ENCODE measurements at places on chromosomes 3 and 15.

GRCh38 chr15:36951731-36952247 is 148.6 kb downstream of the MEIS2 start:
- DNase-seq, result peak; percentile 17

DNA sequence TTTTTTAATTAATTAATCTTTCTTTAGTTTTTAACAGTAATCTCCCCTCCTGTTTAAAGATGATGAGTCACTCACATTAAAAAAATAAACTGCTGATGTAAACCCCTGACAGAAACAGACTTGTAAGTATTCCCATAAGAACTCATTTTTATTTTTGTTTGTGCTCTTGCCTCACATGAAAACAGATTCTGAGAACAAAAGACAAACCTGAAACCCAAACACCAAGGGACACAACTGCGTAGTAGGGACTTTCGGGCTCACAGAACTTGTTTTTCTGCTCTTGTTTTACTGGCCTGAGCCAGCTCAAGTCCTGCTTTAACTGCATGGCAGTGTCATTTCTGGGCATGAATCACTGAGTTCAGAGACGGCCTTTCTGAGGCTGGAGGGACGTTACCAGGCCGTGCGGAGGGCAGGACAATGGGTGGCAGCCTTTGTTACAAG is 600.8 kb downstream of the FOXP1 start:
- DNase-seq, result peak; percentile 67

DNA sequence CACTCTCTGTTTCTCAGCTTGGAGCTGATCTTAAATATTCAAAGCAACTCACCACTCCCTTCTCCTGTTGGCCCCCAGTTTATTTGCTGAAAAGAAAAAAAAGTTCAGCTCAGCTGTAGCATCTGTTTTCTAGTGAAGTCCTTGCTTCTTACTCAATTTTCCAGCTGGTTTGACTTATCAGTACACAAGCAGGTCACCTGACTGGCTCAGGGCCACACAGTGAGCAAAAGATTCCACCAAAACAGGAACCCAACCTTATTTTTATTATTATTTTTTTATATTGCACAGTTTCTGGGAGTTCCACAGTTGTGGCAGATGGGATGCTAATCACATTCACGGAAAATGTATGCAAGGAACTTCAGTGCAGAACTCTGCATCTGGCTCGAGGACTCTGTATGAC is 390.7 kb upstream of the RGMA start:
- DNase-seq, result no peak

DNA sequence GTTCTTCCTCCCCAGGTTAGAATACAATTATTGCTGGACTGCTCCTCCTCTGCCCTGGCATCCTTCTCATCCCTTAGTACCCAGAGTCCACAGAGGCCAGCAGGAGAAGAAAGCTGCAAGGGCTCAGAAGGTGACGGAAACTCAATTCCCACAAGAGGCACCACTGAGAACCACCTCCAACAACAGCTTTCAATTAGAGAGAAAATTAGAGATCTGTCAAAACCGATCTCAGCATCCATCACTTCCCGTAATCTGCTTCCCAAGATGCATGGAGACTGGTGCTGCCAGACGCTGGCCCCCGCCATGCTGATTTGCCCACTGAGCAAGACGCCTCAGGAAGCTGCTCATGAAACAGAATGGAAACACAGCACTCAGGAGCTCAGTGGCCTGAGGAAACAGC is 135.0 kb upstream of the PRICKLE2 start:
- no peak for DNase-seq

- no peak for DNase-seq
Observed at GRCh38 chr3:124227150-124227630, 235.3 kb upstream of the ROPN1 start.

- no peak for DNase-seq
Observed at GRCh38 chr15:50593761-50594160, 47.3 kb upstream of the USP50 start.

GRCh38 chr3:54832876-54833275 is 95.0 kb downstream of the LRTM1 start:
- no peak for DNase-seq

DNA sequence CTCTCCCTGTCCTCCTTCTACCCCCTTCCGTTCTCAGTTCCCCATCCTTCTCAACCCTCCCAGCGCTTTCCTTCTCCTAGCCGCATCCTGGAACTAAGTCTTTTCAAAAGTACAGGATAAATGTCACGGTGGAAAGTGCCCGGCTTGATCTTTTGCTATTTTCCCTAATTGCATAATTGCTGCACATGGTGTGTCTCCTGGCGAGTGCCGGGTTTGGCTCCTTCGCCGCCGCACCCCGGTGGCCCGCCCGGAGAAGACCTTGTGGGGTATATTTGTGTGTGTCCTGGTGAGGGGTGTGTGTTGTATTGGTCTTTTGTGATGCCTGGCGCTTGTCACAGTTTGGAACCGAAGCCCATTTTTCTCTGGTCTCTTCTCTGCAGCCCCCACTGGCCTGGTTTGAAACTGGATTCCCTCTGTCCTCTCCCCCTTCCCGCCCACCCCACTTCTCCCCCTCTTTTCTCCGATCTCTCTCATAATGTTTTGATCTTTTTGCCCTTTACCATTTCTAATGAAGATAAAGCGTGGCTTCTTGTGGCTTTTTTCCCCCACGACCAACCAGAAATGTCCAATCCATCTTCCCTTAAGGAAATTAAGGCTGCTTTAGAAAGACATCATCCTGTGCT is 692 bp downstream of the UBE2E2 start:
- no peak for DNase-seq

DNA sequence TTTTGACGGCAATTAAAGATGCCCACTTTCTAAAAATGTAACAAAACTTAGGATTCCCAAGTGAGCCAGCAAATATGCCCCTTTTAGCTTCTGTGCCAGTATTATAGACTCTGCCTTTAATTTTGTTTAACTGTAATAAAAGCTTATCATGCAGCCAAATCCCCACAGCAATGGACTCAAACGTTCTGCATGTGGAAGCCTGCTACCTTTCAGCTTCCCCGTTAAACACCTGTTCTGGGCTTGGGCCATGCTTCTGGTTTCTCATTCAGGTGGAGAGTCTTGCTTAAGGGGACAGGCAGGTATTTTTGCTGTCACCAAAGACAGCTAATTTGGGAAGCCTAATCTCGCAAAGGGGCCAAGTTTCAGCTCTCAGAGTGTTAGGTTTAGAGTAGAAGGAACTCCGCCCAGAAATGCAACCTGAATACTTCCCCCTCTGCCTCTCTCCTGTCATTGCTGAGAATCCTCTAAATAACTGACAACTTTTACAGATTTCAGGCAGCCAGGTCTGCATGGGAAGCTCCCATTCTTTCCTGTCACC is 399.4 kb upstream of the ATP11B start:
- no peak for DNase-seq

DNA sequence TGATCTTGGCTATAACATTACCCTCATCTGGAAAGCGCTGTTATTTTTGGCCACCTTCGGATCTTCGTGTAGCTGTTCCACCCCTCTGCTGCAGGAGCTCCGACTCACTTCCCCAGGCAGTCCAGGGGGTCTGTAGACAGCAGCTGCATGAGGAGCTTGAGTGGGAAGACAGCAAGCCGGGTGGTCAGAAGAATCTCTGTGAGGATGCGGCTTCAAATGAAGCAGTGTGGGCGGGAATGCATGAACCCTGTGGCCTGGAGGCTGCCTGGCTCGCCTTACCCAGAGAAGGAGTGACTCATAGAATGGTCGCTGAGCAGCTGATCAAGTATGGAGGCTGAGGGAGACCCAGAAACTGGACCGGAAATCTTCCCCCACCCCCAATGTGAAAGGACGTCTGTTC is 45.2 kb upstream of the NR2F2 start:
- peak; percentile 13 for DNase-seq

DNA sequence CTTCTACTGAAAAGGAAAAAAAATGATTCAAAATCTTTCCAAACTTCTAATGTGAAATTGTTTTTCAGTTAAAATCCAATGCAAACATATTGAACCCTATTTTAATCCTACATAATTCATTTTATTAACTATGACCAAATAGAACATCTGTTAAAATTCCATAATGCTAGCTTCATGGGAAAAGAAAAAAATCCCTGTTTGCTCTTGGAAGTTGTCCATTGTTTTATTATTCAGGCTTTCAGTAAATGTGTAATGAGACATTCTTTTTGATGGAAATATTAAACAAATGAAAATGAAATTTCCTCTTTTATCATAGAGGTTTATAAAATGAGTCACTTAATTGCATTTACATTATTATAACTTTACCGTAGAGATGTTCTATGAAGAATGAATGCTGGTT is 49.5 kb downstream of the SLC25A26 start:
- DNase-seq, result no peak

- DNase-seq, result no peak
Observed at GRCh38 chr3:172530566-172530965, 7.3 kb upstream of the TNFSF10 start.

GRCh38 chr3:118480101-118480860 is 554.4 kb downstream of the IGSF11 start:
- no peak for DNase-seq

- DNase-seq, result no peak
Observed at GRCh38 chr15:78394981-78395616, 42.9 kb upstream of the IREB2 start.

- DNase-seq, result no peak
Observed at GRCh38 chr3:165439765-165440164, 243.6 kb upstream of the SLITRK3 start.

- DNase-seq, result no peak
Observed at GRCh38 chr3:50652709-50653108, 22.0 kb upstream of the DOCK3 start.

DNA sequence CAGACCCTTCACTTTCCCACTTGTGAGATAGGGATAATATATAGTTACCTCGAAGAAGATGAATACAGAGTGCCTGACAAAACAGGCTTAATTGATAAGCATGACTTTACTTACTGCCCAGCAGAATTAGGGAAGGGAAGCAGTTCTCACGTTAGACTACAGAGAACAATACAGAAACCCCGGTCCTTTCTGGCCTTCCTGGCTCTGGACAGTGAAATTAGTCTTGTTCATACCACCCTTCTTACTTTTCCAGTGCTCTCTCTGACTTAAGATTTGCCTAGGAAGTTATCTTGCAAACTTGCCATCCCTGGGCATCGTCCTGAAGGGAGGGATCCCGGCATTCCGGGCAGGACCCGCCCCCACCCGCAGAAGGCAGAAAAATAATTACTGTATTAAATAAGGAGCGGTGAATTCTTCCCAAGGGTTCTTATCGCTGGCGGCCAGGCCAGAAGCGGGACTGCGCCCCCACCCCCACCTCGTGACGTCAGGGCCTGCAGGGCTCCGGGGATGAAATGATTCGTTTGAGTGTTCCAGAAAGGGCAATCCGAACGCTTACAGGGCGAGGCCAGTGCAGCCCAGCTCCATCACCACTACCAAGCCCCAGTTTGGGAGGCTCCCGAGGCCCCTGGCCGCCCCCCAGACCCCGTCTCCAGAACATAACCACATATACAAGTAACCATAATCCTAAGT is 8.4 kb downstream of the SOX2 start:
- DNase-seq, result no peak

DNA sequence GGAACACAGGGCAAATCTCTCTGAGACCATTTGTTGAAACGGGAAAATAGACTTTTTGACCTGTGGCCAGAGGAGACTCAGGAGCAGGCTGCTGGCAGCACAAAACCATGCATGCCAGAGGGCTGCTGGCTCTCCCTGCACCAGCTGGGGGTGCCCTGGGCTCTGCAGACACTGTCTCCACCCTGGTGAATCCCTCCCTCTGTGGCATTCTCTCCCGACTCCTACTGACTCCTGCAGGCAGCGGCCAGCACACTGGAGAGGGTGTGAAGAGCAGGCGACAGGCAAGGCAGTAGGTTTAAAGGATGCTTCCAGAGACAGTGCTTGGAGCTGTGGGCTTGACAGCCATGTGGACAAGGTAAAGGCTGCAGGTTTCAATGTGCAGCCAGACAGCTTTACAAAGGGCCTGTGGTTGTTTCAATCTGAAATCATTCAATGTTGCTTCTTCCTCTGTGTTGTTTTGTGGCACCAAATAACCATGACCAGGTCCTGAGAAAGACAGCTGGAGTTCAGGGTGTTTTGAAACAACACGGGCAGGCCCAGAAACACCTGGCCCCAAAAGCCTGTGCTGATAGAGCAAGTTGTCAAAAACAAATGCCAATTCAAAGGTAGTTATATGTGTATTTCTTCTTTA is 431.0 kb upstream of the ATP10A start:
- DNase-seq, result no peak

DNA sequence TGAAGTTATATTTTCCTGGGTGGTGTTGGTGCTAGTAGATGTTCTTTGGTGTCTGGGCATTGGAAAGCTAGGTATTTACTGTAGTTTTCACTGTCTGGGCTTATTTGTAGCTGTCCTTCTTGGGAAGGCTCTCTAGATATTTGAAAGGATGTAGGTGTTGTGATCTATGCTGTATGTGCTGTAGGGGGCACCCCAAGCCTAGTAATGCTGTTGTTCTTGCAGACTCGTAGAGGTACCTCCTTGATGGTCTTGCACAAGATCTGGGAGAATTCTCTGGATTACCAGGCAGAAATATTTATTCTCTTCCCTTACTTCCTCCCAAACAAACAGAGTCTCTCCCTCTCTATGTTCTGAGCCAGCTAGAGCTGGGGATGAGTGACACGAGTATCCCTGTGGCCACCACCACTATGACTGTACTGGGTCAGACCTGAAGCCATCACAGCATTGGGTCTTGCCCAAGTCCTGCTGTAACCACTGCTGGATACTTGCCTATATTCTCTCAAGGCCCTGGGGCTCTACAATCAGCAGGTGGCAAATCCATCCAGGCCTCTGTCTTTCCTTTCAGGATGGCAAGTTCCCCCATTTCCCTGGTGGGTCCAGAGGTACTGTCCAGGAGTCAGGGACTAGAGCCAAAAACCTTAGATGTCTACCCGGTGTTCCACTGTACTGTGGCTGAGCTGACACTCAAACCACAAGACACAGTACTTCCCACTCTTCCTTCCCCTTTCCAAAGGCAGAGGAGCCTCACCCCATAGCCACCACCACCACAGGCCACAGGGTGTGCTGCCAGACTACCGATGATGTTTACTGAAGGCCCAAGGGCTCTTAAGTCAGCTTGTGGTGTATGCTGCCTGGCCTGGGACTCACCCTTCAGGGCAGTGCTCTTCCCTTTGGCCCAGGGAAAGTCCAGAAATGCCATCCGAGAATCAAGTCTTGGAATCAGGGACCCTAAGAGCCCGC is 195.2 kb upstream of the DPPA4 start:
- DNase-seq, result peak; percentile 89

DNA sequence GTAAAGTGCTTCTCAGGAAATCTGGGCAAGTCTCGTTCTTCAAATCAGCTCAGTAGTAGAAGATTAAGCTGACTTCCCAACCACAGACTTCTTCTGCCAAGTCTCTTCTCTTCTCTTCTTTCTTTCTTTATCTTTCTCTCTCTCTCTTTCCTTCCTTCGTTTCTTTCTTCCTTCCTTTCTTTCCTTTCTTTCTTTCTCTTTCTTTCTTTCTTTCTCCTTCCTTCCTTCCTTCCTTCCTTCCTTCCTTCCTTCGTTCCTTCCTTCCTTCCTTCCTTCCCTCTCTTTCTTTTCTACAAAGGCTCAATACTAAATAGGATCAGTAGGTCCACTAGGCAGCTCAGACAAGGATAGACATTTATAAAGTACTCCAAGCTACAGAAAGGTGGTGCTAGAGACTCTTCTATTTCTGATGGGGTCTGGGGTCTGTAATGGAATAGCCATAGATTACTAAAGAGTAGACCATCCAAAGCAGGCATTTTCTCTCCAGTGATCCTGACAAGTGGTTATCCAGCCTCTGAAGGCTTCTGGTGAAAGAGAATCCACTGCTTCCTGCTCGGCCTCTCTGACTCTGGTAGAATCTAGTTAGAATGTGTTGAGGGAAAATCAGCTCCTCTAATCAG is 100.8 kb downstream of the TPRG1 start:
- peak; percentile 48 for DNase-seq
